ENCODE measurements at places on chromosomes 5 and 9.
A peak's percentile ranks its signal among the peaks of the same experiment; 100 is the strongest.

DNA sequence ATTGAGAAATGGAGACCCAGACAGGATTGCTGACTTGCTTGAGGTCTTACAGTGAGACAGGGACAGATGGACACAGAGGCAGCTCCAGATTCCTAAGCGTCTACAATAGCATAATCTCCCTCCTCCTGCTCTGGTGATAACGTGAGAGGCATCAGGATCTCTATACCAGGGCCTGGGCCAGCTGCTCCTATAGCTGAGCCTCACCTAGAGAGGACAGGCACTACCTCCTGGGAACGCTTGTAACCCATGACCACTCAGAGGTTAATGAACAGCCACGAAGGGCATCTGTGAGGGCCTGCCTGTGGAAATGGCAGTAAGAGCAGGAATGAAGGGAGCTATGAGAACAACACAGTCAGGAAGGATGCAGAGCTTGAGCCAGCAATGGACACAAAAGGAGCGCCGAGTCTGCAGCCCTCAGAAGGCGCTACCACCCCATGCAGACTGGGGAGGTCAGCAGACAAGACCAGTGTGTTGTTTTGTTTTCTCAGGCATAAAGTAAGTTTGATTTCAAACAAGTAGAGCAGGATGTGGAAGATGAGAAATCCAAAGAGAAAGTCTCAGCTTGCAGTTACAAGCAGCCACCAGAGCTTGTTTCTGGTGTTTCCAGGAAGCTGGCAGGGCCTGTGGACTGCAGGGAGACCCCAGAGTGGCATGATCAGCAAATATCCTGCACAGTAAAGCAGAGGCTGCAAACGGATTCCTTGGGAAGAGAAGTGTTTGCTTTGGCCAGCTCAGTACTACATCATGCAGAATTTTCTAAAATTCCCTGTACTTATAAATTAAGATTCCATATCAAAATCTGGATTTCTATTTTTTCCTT is 17.4 kb downstream of the ANKS6 start:
- DNase-seq = no peak

GRCh38 chr9:27033815-27034403 is 28.4 kb upstream of the LRRC19 start:
- peak; percentile 20 for DNase-seq

GRCh38 chr5:115770466-115770865 is 46.0 kb downstream of the CDO1 start:
- no peak for DNase-seq

- no peak for DNase-seq
Observed at GRCh38 chr9:132267660-132268059, 87.1 kb downstream of the SETX start.

DNA sequence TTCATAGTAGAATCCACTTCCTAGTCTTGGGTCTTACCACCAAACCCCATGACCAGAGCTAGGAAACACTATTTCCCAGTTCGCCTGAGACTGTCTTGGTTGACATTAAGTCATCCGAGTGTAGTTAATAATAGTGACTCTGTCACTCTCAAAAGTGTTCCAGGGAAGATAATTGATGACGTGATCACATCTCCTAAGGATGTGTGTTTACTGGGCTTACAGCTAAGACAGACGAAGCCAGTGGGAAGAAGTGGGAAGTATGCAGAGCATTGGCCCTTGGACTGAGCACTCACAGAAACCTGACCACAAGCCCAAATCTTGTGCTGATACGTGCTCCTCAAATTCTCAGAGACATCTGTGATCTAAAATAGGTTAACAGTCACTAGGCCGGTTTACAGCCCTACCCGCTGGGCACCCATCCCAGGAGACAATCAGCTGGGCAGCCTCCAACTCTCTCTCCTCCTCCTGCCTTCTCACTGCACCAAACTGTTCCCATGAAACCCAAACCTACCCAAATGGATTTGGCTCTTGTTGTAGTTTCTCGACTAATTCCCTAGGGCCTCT is 316.6 kb downstream of the TLE1 start:
- no peak for DNase-seq

DNA sequence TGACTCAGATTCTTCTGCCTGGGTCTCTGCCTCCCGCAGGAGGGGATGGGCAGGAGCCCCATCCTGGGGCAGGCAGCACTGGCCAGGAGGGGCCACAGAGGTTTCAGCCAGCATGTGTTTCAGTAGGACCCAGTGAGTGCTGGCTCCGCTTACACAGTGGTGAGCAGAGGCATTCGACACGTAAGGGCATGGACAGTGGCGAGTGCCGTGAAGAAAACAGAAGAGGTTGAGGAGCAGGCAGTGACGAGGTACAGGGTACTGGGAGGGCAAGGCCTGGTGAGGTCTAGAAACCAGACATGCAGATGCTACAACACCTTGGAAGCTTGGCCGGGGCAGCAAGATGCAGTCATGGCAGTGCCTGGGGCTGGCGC is 41.5 kb downstream of the CACNA1B start:
- DNase-seq = no peak

DNA sequence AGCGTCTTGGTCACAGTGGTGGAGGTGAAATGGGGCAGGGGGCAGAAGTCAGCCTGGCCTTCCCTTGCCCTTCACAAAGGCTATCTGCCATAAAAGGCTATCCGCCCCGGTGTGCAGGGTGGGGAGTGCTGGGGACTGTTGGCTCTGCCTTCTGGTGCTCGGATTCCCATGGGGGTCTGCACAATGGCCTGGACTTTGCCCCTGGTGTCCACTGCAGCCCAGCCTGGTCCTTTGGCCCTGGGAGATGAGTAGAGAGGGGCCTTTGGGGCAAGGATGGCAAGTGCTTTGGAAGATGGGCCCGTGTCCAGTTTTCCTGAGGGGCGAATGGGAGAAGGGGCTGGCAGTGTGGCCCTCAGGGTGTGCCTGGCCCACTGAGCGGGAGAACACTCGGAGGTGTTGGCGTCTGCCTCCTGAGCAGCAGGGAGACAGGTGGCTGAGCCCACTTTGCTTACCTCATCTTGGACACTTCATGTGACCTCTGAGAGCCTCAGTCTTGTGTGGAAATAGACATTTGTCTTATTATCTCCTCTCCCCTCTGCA is 69.9 kb downstream of the HSPA4 start:
- DNase-seq = no peak

- DNase-seq = peak; percentile 57
Observed at GRCh38 chr9:98374385-98375051, 119.1 kb upstream of the TBC1D2 start.

- DNase-seq = no peak
Observed at GRCh38 chr5:98656796-98657195, 116.7 kb upstream of the RGMB start.

DNA sequence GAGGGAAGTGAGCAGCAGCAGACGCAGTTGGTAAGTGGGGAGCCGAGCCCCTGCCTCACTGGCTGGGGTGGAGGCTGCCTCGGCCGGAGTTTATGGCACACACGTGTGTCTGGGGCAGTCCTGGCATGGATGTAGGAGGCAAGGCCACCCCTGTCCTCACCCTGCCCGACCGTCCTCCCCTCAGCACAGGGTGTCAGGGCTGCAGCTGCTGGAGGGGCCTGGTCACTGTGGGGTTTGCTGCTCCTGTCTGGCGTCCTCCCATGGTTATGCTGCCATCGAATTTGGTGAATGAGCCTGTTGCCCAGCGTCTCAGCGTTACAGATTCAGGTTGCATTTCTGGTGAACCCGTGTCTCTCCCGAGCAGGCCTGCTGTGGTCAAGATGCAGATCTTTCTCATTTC is 32.4 kb downstream of the CEP72 start:
- DNase-seq = no peak

DNA sequence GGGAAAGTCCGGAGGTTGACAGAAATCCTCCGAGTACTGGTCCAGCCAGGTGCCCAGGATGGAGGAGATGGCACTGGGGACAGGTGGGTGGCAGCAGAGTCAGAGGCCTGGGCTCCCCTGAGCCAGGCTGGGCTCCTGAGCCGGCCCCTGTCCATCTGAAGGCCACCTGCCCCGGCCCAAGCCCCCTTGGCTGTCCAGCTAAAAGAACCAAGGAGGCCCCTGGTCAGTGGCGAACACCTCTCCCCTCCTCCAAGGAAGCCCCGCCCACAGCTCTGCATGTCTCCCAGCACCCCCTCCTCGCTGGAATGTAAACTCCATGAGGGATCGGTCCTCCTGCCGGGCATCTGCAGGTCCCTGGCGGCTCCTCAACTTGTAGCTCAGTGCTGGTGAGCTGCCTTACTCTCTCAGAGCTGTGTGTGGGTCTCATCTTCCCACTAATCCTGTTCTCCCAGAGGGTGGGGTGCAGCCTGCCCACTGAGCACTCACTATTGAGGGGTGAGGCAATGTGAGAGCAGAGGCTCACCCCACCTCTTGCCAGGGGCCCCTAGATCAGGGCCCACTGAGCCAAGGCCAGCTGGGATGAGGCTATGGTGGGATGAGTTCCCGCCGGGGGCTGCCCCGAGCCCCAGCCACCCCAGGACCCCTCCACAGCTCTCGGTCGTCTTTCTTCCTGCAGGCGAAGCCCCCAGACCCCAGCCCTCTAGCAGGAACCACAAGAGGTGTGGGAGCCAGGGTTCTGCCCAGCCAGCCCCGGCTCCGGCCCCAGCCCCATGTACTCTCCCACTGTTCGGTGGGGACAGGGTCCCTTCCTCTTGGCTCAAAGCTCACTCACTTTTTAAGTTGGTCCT is 12.0 kb downstream of the RALGDS start:
- no peak for DNase-seq

GRCh38 chr9:36319183-36319582 is 60.9 kb upstream of the GNE start:
- DNase-seq = peak; percentile 34

DNA sequence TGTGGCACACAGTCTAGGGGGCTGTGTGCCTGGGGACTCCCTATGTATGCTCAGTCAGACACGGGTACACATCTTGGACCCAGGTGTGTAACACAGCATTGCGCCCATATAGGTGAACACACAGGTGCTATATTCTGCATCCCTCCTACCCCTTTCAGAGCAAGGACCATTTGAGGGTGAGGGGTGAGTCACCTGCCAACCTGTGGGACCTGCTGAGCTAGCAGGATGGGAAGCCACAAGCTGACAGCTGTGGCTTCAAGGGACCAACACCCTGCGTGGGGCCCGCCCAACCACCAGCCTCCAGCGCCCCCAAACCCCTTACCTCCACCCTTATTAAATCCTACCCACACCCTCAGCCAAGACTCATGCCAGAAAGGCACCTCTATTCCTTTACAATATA is 14.6 kb upstream of the AQP7 start:
- DNase-seq = peak; percentile 37

DNA sequence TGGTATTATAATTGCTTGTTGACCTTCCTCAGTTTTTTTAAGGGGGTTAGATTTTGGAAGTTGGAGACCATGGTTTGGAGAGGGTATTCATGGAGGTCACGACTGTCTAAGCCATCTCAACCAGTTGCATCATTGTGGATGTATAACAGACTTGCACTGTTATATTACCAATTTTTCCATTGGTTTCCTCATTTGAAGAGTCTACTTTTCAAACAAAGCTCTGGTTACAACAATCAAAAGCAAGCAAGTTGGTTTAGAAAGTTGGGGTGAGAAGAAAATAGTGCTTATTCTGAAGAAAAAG is 103.3 kb downstream of the RPS23 start:
- DNase-seq = no peak

DNA sequence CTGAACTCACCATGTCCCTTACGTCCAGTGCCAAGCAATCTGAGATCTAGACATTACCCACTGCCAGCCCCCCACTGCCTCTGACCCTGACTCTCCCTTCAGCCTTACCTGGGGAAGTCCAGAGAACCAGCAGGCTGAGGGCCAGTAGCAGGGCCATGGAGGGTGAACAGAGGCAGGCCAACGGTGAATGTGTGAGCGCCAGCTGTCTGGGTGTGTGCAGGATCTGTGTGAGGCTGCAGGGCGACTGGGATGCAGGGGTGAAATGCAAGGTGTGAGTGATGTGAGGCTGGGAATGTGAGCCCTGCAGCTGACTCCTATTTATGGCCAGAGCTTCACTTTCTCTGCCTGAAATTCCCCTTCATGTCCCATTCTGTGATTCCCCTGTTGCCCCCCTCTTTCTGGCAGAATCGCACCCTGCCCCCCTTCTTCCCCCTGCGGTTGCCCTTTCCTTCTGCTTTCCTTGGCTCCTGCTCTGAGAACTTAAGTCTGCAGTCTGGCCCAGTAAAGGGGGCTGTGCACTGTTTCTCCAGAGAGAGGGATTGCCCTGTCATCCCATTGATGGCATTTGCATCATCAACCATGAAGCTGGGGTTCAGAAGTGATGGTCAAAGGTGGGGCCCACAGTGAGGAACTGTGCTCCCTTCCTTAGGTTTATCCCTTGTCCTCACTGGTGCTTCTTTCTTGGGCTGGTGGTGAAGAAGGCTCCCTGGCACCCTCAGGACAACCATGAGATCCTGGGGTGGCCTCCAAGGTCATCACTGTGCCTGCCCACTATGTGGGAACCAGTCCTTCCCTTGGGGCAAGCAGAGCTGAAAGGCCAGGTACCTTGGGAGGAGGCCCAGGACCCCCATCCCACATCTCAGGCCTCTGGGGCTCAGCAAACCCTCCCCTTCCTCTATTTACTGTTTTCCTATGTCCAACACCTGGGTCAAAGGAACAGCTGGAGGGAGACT is at the start of gene CCL19:
TSS of gene CCL19 (minus strand) at position 294 of the 953 bp plus-strand sequence. CDS start at position 157, 137 bp downstream.
- no peak for DNase-seq

DNA sequence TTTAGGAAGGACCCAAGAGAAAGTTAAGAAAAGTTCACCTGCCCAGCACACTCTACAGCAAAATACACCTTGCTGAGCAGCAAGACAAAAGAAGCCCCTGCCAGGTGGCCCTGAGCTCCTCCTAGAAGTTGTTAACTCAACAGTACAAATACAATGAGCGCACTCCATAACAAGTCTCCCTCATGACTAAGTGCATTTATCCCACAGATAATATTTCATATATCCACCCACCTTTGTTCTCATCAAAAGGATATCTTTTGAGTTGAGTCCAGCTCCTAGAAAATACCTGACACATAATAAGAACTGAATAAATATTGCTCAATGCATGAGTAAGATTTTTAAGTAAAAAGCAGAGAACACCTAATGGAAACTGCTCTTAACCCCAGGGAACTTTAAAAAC is 73.3 kb downstream of the ABCA1 start:
- DNase-seq = no peak

DNA sequence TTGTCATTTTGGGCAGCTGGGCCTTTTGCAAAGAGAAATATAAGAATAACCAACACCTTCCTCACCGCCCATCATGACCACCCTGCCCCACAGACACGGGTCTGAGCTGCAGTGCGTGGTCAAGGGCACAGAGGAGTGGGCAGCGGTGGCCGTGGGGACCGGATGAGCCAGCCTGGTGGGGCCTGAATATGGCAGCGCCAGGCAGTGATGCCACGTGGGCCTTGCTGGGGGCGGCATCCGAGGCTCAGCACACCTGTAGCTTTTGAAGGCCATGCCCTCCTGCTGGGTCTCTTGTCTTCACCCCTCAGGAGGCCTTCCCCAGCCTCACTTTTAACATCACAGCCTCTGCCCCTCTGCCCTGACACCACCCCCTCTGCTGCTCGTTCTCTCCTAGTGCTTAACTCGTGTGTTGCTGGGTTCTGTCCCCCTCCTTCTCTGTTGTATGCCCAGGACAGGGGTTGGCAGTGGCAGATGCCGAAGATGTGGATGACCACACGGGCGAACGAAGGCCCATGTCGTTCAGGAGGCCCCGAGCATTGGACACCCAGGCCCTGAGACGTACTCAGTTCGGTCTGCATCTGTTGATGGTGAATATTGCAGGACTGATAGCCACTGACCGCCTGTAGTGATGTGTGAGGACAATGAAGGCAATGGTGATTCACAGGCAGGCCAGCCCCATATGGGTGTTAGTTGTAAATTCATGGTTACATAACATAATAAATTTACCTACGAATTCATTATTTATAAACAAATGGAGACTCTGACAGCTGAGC is 46.0 kb downstream of the AHRR start:
- no peak for DNase-seq
